Astrocyte of the hippocampus (primary cell): ENCODE measurements at places on chromosomes 13 and 19.

DNA sequence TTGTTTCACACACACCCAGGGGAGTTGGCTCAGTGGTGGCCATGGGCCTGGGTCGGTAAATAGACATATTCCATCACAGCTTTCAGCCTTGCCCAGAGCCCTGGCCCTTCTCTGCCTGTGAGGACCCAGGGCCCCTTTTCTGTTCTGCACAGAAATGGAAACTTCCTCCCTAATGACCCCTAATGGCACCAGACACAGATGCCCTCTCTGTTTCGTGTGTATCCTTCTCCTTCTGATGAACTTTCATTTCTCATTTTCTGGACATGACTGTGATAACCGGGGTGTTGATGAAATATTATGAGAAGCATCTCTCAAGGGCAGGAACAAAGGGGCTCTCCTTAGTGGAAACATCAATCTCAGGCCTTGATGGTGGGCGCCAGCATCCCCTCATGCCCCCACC, 12.8 kb downstream of the LILRA1 start:
- DNase-seq, result no peak

DNA sequence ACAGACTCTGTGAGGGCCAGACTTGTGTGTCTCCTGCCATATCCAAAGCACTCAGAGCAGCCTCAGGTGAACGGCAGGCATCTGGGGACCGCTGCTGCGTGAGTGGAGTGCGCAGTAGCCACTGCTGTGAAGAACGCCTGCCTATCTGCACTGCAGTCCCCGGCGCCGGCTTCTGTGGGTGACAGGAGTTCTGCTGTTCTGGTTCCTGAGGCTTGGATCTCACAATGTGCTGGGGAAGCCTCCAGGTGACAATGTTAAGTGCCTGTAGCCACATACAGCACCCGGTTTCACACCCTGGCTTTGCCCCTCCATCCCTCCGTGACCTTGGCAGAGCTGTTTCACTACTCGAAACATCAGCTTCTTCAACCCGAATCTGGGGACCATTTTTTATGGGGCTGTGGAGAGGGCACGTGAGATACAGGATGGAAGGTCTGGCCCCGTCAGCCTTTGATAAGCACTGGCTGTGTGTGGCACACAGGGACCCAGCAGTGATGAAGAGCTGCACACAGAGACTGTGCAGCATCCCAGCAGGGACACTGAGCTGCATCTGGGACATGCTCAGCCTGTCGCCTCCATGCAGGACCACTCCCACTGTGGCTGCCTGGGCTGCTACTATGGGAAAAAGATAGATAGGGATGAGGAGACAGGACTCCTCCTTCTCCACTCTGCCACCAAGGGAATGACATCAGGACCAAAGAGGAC, 28.3 kb downstream of the ELAVL1 start:
- DNase-seq, result no peak

GRCh38 chr13:44068737-44069136, 189.0 kb downstream of the LACC1 start:
- peak; percentile 56 for DNase-seq

GRCh38 chr13:36344886-36345437, 1.2 kb downstream of the SPART start:
- peak; percentile 52 for DNase-seq

DNA sequence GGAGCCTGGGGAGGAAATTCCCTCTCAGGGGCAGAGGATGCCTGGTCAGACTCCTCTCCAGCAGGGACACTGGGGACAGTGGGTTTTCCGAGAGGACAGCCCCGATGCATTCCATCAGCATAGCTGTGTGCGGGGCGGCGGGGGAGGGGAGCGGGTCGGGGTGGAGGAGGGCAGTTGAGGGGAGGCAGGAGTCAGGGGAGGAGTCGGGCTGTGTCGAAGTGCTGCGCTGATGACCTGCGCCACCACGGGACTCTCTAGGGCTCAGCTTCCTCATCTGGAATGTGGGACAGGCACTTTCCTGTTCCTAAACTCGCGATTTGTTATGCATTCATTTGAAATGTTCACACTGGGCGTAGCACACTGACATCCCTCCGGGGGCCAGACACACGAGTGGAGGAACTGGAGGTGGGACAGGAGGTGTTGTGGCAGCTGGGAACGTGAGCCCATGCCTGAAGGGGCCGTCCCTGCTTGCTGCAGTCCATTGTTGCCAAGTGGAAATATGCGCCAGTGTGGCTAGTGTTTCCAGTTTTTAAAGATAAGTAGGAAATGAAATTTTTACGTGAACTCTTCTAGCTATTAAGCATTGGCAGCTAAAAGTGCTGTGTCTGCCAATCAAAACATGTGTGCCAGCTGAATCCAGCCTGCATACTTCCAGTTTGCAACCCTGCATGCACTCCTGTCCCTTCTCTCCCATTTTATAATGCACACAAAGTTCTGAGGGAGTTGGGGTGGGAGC, 43.3 kb downstream of the FLT1 start:
- DNase-seq, result peak; percentile 5

DNA sequence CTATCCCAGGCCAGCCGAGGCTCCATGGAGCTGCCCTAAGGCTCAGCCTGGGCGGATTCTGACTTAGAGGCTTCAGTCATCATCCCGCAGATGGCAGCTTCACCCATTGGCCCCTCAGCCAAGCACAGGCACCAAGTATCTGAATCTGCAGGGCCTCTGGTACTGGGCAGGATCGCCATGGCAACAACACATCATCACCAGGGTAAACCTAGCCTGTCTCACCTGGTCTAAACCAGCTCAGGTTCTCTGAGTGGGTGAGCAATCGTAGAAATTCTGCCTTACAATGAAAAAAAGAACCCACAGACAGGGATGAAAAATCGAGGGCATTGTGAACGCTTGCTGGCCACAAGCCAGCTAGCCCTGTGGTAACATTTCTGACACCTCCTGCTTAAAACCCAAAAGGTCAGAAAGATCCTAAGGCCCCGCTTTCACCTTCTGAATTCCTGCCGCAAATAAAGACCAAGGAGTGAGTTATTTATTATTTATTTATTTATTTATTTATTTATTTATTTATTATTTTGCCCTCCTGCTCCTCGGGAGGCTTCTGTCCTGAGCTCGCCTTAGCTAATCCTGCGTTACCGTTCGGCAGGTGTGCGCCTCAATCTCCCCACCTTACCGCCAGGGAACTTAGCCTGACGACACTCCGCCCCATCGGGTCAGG, 12.0 kb upstream of the CEACAM21 start:
- DNase-seq, result no peak

DNA sequence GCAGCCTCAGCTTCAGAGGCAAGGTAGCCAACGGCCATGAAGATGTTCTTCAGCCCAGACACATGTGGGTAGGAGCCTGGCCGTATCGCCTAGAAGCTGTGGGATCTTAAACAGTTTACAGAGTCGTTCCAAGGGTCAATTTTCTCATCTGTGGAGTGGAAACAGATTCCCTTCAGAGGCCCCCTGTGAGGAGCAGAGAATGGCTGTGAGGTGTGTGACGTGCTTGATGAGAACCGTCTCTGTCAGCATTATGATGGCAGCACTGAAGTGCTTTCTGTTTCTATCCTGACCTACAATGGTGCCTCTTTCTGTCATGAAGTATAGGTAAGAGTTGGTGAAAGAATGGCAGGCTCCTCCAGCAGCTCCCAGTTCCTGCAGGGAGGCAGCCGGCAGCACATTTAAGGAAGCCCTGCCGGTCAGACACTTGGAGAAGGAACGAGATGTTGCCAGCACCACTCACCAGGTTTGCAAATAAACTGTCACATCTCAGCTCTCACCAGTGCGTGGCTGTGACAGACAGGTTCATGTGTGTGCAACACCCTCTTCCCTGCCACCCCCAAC, 277.3 kb downstream of the FOXO1 start:
- DNase-seq, result no peak
